ENCODE measurements at places on chromosomes 7 and 10.
A peak's percentile ranks its signal among the peaks of the same experiment; 100 is the strongest.

DNA sequence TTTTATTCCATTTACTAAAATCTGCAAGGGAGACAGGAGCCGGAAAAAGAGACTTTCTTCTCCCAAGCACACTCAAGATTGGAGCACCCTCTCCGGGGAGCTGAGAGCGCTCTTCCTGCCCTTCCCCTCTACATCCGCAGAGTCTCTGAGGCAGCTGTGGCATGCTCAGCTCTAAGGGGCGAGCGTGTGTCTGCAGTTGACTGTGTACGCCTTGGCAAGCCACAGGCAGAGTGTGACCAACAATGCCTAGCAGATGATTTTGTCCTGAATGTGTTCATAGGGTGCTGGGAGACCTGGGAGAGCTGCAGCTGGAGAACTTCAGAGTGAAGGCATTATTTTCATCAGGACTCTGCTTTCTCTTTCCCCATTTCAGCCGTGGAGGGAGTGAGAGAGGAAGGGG lies 20.7 kb downstream of the MTURN start:
- DNase-seq = no peak

DNA sequence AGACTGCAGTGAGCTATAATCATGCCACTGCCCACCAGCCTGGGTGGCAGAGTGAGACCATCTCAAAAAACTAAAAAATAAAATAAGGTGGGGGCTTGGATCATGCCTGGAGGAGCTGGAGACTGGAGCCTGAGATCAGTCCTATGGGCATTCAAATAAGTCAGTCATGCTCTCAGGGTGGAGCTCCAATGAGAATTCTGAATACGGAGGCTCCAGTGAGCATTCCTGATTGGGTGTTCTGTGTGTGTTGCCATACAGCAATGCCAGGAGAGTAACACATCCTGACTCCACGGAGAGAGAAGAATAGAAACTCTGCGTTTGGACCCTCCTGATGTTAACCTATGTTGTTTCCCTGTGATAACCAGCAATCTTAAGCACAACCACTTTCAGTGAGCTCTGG lies 16.0 kb downstream of the UBE2D4 start:
- no peak for DNase-seq

DNA sequence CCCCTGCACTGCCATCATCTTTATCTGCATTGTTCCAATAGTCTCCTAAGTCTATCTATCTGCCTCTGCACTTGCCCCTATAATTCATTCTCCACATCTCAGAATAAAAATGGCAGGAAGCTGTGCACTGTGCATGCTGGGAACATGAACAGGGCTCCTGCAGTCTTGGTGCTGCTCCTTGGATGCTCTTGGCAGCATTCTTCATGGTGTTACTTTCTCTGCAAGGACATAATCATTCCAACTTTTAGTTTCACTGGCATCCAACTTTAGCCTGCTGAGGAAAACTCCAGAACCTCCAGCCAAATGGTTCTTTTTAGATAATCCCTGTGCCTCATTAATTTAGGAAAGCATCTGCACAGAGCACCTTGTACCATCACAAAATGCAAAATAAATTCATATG lies 208.3 kb downstream of the STK31 start:
- DNase-seq = no peak

DNA sequence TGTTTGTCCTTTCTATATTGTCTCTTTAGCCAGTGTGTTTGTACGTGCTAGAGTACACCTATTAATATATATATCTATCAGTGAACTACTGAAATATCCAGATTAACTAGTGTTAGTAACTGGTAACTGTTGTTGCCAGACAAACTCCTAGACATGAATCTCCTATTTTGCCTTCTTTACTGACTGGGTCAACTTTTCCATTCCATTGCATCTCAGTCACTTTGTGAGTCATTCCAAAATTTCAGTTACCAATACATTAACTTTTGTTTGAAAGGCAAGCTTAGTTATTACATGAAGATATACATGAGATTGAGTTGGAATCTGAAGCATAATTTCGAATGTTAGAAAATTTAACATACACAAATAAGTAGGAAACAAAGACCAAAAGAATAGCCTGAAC lies 51.4 kb downstream of the BTAF1 start:
- DNase-seq = no peak

DNA sequence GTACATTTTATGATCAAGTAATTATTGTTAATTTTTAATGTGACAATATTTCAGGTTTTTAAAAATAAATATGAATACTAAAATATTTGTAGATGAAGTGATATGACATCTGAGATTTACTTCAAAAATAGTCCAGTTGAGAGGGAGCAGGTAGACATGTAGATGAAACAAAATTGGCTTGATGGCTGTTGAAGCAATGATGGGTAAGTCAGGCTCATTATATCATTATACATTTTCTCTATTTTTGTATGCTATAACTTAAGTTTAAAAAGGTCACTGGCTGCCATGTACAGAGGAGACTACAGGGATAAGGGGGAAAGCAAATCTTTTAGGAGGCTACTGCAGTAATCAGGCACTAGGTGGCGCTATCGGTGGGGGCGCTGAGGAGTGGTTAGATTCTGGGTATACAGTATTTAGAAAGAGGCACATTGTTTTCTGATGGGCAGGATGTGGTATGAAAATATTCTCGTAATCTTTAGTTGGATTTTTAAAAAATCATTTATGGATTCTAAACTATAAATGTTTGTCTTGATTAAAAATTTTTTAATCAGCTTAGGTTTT lies 189.8 kb upstream of the IMMP2L start:
- DNase-seq = peak; percentile 40

DNA sequence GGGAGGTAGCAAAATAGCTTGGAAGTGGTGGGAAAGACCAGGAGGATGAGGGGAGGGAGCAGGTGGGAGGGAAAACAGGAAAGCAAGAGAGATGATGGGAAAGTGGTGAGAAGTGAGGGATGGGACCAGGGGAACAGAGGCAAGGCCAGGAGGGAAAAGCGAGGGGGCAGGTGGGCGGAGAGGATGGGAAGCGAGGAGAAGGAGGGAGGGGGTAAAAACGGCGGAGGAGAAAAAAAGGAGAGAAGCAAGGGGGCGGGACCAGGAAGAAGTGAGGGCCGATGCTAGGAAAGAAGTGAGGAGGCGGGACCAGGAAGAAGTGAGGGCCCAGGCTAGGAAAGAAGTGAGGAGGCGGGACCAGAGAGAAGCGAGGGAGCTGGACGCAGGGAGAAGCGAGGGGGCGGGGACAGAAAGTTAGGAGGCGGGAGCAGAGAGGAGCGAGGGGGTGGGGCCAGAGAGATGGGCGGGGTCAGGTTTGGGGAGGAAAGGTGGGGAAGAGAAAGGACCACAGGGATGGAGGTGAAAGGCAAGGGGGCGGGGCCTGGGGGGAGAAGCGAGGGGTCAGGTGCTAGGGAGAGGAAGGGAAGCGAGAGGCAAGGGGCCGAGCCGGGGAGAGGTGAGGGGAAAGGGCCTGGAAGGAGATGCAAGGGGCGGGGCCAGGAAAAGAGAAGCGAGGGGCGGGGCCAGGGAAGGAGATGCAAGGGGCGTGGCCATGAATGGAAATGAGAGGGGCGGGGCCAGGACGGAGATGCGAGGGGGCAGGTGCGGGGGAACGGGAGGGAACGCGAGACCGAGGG lies 984 bp downstream of the SMURF1 start:
- peak; percentile 82 for DNase-seq

DNA sequence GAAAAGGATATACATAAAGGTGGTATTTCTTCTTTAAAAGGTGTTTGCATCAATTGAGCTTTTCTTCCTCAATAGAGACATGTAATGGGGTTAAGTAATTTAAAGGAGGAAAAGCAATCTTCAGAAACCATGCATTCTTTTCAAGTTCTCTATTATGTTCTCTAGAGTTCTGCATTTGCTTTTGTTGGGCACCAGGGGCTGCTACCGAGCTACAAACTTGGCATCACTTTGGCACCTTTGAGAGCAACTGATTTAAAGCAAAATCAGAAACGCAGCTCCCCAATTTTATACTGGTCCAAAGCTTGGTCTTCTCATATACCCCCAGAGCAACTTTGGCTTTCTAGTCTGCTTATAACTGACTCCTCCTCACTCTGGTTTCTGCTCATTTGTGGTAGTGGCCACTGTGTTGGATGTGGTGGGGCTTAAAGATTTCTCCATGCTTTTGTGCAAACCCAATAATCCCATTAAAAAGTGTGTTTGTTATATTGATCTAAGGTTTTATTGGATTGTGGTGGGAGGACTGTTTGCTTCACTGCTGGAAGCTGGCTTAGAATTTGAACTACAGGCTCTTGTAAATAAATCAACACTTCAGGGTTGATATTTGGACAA lies 712.1 kb downstream of the PHTF2 start:
- DNase-seq = peak; percentile 38

DNA sequence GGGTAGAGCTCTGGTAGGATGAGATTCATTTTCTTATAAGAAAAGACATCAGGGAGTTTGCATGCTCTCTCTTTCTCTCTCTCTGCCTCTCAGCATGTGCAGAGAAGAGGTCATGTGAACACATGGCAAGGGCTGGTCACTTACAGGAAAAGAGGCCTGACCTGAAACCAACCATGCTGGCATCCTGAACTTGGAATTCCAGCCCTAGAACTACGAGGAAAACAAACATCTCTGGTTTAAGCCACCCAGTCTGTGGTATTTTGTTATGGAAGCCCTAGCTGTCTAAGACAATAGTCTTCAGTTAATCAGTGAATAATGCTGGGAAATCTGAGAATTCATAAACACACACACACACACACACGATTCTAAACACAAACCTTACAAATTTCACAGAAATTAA lies 1104.2 kb upstream of the LRRN3 start:
- no peak for DNase-seq

Data from NCI-H526 treated with DMSO at 0.1 percent for 48 hours (cell line).